Activated T-helper 17 cell treated with anti-CD3 and anti-CD28 coated beads, Interleukin-2, amount 50 U/mL, for 72 hours (primary cell): ENCODE measurements at places on chromosomes 16 and 17. TPM values are rescaled to one million over a fixed set of nuclear protein-coding genes. Genes with fewer than 3 reads are reported as not detected.

DNA sequence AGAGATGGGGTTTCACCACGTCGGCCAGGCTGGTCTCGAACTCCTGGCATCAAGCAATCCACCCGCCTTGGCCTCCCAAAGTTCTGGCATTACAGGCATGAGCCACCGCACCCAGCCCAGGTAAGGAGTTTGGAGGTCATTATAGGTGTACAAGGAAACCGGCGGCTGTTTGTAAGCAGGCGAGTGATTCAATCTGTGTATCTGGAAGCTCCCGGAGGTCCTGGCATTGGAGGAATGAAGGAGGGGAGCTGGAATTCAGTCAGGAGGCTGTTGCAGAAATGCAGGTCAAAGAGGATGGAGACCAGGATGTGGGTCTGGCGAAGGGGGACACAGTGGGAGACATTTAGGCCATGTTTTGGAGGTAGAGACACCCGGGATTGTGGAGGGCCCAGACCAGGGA is 18.8 kb downstream of the CDC42EP4 start:
- ATAC-seq: no peak

DNA sequence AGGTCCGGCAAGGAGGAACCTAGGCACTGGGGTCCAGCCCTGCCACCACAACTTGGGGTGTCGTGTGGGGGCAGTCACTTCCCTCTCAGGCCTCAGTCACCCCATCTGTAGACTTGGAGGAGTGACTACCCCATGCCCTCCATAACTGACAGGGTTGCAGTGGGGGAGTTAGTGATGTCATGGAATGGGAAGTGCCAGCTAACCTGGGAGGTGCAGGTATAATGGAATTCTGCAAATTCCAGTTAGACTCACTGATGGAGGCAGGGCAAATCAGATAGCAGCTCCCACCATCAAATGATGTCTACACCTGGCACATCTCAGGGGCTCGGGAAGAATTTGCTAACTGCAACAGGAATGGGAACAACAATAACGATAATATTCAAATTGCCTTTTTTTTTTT is 72.9 kb downstream of the CNGB1 start:
- ATAC-seq: no peak

The C16orf89 gene
- not detected for total RNA-seq

The CCL17 gene
- total RNA-seq: 7.8 TPM

The CHD3 gene
- total RNA-seq: 217 TPM

- no peak for ATAC-seq
Observed at GRCh38 chr16:66128371-66128770, 238.1 kb upstream of the CDH5 start.

DNA sequence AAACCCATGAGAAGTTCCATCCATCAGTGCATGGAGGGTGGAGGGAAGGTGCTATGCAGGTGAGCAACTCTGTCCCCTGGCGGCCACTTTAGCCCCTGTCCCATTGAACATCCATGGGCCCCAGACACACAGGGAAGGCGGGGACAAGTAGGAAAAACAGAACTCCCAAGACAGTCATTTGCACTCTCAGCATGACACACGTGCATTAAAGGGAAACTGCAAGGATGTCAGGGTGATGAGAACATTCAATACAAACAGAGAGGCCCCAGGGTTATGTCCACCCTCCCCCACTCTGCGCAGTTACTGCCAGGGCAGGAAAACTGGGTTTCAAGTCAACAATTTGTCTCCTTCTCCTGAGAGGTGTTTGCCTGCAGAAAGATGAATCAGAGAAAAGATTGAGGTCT is 44.0 kb upstream of the AKTIP start:
- no peak for ATAC-seq

The TGFB1I1 gene
- 5.6 TPM for total RNA-seq

The UBE2G1 gene
- 65.4 TPM for total RNA-seq

DNA sequence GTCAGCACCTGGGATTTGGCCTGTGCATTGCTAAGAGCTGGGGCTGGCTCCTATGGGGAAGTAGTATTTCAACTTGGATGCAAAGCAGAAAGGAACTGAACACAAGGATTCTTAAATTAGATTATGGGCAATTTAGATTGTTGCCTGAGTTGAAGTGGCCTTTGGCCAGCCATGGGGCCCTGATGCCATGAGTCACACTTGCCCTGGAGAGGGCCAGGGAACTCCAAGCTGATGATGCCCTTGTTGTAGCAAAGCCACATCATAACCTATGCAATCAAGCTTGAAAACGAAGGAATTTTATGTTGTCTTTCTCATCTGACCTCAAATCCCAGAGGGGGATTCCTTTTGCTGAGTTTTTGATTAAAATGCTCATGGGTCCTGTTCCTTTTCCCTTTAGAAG is 3.9 kb upstream of the SPATA32 start:
- ATAC-seq: no peak

The THAP11 gene
- 51.6 TPM for total RNA-seq

DNA sequence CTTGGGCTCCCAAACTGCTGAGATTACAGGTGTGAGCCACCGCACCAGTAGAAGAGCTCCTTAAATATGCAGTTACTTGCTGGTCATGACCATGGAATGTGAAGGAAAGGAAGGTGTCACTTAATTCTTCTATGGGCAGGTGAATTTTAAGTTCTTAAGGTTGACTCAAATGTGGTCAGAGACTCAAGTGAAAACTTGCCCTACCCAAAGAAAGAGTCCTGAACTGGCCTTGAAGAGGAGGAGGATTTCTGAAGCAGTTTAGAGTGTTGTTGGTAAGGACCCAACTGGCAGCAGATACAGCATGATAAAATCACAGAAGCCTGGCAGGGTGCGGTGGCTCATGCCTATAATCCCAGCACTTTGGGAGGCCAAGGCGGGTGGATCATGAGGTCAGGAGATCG is 29.4 kb downstream of the CHD9 start:
- ATAC-seq: no peak

GRCh38 chr17:51029142-51029541 is 91.5 kb downstream of the SPAG9 start:
- no peak for ATAC-seq

GRCh38 chr17:39191750-39192510 is 5.5 kb downstream of the CACNB1 start:
- ATAC-seq: no peak
